Right atrium auricular region (tissue), 2 donors: ENCODE measurements at places on chromosomes 16 and 17.
A peak's percentile ranks its signal among the peaks of the same experiment; 100 is the strongest.

- no peaks in the 10 kb centered on the region for H3K4me1 ChIP-seq
These were observed 9.2 kb upstream of the TNFRSF13B start for GRCh38 chr17:16980813-16981731.

GRCh38 chr17:62085511-62086408 lies 20.7 kb upstream of the MED13 start:
- H3K4me3 ChIP-seq, result no peak overlapping the region
- no peaks in the 10 kb centered on the region for H3K27me3 ChIP-seq
- no peaks in the 10 kb centered on the region for H3K4me1 ChIP-seq
- no peaks in the 10 kb centered on the region for H3K36me3 ChIP-seq
- no peak for DNase-seq

- H3K36me3 ChIP-seq, result no peaks in the 10 kb centered on the region
- no peak overlapping the region for H3K4me3 ChIP-seq
- no peak for DNase-seq
These were observed 1.9 kb upstream of the SNN start for GRCh38 chr16:11666103-11667055.

- H3K4me1 ChIP-seq, result no peaks in the 10 kb centered on the region
- H3K27ac ChIP-seq, result no peak overlapping the region
- H3K4me3 ChIP-seq, result no peak overlapping the region
- no peaks in the 10 kb centered on the region for H3K27me3 ChIP-seq
- H3K36me3 ChIP-seq, result no peaks in the 10 kb centered on the region
These were observed 128.7 kb upstream of the ZFHX3 start for GRCh38 chr16:73176577-73177013.

GRCh38 chr17:45298546-45299285 lies 18.1 kb downstream of the MAP3K14 start:
- H3K27ac ChIP-seq, result peak overlapping the region; percentile 66
- DNase-seq, result no peak
- peaks cover 89% of the 10 kb centered on the region for H3K4me1 ChIP-seq
- H3K4me3 ChIP-seq, result no peak overlapping the region

DNA sequence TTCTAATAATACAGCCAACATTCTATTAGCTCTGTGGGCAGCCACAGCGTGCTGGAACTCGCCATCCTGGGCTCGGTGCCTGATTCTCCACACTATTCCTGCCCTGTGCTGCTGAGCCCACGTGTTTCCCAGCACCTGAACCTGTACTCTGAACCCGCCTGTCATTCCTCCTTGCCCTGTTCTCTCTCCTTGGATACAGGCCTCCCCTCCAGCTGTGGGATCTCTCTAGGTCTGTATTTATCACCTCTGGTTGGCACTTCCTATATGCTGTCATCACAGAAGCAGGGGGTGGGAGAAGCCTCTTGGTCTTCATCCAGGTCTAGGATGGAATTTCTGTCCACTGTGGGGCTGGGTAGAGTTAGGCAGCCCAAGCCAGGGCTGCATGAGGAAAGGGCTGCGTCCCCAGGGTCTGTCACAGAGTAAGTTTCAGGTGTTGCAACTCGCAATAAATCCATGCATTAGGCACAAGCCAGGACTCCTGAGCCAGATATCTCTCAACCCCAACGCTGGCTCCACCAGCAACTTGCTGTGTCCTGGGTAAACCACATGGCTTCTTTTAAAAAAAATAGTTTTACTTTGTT lies 56.0 kb downstream of the ABAT start:
- H3K4me3 ChIP-seq, result no peak overlapping the region
- H3K27me3 ChIP-seq, result no peaks in the 10 kb centered on the region
- H3K4me1 ChIP-seq, result peaks cover 6% of the 10 kb centered on the region
- DNase-seq, result no peak

- H3K36me3 ChIP-seq, result peaks cover 16% of the 10 kb centered on the region
- DNase-seq, result no peak
- peak overlapping the region; percentile 13 for H3K27ac ChIP-seq
- no peaks in the 10 kb centered on the region for H3K27me3 ChIP-seq
- H3K4me1 ChIP-seq, result peaks cover 60% of the 10 kb centered on the region
These were observed 8.1 kb downstream of the GPRC5B start for GRCh38 chr16:19876501-19877059.

DNA sequence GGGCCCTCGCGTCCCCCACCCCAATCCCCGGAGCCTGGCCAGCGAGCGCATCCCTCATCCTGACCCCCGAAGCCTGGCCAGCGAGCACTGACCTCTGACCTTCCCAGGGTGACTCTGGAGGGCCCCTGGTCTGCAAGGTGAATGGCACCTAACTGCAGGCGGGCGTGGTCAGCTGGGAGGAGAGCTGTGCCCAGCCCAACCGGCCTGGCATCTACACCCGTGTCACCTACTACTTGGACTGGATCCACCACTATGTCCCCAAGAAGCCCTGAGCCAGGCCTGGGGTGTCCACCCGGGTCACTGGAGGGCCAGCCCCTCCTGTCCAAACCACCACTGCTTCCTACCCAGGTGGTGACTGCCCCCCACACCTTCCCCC lies 2.3 kb downstream of the TPSD1 start:
- DNase-seq, result no peak
- H3K4me3 ChIP-seq, result no peak overlapping the region
- H3K27me3 ChIP-seq, result peaks cover 9% of the 10 kb centered on the region
- H3K36me3 ChIP-seq, result no peaks in the 10 kb centered on the region
- H3K4me1 ChIP-seq, result no peaks in the 10 kb centered on the region
